DMS 273 treated with DMSO at 0.1 percent for 48 hours (cell line): ENCODE measurements at places on chromosomes 5 and 9.
A peak's percentile ranks its signal among the peaks of the same experiment; 100 is the strongest.

GRCh38 chr9:83383034-83383433, 155.2 kb downstream of the FRMD3 start:
- no peak for DNase-seq

- no peak for DNase-seq
Measured at GRCh38 chr9:133111808-133112662, 9.0 kb downstream of the RALGDS start.

DNA sequence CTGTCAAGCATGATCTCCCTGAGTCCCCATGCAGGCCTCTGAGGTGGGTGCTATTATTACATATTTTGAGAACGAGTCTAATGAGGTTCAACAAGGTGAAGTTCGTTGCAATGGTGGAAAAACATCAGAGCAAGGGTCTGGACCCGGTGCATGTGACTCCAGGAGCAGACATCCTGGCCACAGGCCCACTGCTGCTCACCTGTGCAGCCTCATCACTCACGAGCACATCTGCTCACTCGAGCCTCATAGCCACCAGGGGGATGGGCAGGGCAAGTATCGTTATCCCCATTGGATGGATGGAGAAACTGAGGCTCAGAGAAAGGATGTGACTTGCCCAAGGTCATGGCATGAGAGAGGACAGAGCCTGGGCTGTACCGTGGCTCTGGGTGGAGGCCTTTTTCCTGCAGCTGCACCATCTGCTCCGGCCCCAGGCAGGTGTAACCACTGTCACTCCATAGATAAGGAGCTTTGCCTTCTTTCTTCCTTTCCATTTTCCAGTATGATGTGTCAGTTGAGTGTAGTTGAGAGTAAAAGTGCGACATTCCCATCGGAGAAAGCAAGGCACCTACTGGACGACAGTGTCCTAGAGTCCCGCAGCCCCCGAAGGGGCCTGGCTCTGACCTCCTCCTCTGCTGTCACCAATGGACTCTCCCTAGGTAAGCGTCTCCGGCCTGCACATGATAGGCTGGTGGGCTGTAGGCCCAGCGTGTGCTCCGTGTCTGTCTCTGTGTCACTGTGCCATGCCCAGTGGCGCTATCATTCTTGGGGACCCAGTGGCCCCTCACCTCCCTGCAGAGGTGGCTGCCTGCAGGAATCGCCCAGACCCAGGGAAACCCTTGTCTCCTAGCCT, 68.4 kb upstream of the GARNL3 start:
- DNase-seq: no peak

- DNase-seq: no peak
Measured at GRCh38 chr5:114319821-114320220, 42.0 kb upstream of the KCNN2 start.

DNA sequence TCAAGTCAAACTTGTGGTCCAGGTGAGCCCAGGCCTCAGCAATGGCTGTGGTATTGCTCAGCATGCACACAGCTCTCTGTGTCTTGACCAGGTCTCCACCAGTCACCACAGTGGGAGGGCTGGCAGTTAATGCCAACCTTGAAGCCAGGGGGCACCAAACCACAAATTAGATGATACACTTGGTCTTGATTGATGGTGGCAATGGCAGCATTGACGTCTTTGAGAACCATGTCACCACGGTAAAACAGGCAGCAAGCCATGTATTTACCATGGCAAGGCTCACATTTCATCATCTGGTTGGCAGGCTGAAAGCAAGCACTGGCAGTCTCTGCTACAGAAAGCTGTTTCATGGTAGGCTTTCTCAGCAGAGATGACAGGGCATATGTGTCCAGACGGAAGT, 40.0 kb downstream of the NIM1K start:
- no peak for DNase-seq

- DNase-seq: no peak
Measured at GRCh38 chr9:133795049-133795448, 56.9 kb upstream of the SARDH start.

DNA sequence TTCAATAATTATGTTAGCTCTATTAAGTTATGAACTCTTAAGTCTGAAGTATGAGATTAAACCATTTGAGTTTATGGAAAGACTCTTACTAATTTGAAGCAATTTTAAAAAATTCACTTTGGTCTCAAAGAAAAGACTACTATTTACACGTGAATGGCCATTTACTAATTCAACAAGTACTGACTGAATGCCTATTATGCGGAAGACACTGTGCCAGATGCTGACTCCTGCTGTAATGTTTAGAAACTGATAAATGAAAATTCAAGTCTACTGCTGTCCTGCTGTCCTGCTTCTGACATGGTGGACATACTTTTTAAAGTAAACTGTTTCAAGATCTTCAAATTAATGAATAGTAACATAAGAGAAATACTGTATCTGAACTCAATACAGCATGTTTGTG, 116.2 kb downstream of the MPDZ start:
- peak; percentile 26 for DNase-seq

DNA sequence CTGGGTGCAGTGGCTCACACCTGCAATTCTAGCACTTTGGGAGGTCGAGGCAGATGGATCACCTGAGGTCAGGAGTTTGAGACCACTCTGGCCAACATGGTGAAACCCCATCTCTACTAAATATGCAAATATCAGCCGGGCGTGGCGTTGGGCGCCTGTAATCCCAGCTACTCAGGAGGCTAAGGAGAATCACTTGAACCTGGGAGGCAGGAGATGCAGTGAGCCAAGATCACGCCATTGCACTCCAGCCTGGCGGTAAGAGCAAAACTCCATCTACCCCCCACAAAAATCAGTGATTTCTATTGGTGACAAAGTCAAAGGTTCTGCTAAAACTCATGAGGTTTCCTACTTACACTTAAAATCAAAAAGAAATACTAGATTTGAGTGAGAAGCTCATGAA, 18.8 kb downstream of the CSNK1A1 start:
- DNase-seq: no peak

DNA sequence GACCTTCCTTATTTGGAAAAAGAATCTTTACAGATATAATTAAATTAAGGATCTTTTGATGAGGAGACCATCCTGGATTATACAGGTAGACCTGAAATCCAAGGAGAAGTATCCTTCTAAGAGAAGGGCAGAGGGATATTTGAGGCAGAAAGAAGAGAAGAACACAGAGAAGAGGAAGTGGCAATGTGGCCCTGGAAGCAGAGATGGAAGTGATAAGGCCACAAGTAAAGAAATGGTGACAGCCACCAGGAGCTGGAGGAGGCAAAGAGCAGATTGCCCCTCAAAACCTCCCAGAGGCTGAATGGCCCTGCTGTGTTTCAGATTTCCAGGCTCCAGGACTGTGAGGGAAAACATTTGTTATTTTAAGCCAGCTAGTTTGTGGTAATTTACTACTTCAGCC, 93.0 kb upstream of the ANKRD55 start:
- no peak for DNase-seq

DNA sequence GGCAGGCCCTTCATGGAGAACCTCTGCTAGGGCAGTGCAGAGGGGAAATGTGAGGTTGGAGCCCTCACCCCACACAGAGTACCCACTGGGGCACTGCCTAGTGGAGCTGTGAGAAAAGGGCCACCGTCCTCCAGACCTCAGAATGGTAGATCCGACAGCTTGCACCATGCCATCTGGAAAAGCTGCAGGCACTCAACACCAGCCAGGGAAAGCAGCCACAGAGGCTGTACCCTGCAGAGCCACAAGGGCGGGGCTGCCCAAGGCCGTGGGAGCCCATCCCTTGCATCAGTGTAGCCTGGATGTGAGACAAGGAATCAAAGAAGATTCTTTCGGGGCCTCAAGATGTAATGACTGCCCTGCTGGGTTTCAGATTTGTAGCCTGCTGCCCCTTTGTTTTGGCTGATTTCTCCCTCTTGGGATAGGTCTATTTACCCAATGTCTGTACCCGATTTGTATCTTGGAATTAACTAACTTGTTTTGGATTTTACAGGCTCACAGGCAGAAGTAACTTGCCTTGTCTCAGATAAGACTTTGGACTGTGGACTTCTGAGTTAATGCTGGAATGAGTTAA, 16.6 kb upstream of the ZDHHC11 start:
- no peak for DNase-seq

DNA sequence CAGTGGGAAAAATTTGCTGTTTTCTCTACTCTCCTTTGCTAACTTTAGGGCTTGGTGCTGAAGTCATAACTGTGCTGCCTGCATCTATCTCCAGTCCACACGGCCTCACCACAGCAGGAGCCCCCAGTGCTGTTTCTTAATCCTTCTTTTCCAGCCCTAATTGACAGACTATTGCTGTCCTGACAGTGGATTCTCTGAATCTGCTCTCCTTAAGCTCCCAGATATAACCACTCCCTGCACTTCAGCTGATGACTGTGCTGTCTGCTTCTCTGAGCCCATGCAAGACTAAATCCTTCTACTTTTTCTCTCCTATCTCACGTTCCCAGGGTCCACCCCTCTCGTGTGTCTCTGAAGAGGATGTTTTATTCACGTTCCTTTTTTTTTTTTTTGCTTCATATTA, 19.7 kb upstream of the GRIA1 start:
- DNase-seq: no peak

DNA sequence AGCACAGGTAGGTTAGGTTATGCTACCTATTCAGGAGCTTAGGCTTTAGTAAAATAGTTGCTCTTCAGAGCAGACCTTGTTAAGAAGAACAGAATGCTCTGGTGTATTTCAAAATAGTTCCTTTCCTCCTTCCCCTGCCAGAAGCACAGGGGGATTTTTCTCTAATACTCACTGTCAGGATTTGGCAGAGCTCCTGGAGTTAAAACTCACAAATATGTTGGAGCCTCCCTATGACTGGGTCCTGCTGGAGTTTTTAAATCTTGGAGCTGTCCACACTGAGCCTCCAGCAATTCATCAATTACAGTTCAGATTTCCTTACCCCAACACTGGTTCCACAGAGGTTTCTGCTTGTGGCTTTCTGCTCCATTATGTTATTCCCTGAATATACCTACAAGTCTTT, 1233.8 kb upstream of the WWC1 start:
- DNase-seq: no peak

DNA sequence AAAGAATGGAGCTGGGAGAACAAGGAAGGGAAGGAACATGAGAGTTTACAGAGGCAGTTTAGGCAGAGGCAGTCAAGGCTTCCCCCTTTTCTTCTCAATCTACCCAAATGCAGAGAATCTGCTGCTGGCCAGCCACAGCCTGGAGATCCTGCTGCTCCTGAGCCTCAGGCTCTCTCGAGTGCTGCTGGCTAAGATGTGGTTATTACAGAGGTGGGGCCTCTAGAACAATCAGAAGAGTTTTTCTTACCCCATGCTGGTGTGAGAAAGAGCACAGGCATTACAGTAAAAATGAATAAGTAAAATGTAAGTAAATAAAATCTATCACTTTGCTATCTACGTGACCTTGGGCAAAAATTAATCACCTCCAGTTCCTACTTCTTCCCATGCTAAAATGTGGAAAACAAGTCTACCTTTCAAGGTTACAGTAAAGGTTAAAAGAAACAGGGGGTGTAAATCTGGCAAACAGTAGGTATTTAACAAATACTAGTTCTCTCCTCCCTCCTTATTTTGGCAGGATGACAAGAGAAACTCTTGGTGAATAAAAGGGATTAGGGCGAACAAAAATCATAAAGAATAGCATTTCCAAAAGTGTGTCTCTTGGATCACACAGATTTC, 31.1 kb downstream of the FBXW11 start:
- no peak for DNase-seq

- DNase-seq: no peak
Measured at GRCh38 chr5:181047288-181047687, 7.2 kb downstream of the BTNL9 start.

- DNase-seq: no peak
Measured at GRCh38 chr5:109516390-109516789, 106.6 kb upstream of the PJA2 start.
